ENCODE measurements at places on chromosomes 3 and 15.
A peak's percentile ranks its signal among the peaks of the same experiment; 100 is the strongest.

GRCh38 chr3:63949005-63949404, 36.8 kb upstream of the SCAANT1 start:
- DNase-seq: no peak

GRCh38 chr15:66642514-66642913, 59.5 kb upstream of the SMAD6 start:
- no peak for DNase-seq

DNA sequence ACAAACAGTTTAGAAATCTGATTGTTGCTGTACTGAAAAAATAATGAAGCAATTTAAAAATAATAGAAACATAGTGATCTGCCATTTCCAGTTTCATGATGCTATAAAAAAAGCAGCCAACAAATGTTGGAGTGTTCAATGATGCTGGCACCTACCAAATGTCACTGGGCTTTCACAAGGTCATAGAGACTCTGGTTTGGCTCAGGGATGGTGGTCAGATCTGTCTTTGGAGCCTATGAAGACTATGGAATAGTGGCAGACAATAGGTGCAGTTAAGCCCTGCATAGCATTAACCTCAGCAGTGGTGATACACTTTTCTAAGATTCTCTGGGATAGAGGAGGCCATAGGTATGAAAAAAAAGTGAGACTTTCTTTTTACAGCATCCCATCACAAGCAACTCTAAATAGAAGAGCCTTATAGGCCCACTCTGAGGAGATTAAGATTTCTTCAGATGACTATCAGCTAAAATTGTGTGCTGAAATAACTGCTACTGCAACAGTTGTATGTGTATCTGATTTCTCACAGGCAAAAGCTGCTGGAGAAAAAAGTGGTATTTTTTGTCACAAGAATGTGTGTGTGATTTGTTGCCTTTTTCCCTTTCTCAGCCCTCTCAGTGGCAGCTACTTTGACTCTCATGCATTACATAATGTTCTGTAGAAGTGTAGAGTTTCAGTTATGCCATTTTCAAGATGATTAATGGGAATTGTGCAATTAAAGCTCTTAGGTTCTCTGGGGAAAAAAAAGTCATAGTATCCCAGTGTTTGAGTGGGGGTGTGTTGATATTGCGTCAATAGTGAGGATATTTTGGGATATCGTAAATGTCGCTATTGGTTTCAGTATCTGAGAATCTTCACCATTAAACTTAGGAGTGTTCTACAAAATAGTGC, 137.4 kb downstream of the MBNL1 start:
- DNase-seq: no peak

DNA sequence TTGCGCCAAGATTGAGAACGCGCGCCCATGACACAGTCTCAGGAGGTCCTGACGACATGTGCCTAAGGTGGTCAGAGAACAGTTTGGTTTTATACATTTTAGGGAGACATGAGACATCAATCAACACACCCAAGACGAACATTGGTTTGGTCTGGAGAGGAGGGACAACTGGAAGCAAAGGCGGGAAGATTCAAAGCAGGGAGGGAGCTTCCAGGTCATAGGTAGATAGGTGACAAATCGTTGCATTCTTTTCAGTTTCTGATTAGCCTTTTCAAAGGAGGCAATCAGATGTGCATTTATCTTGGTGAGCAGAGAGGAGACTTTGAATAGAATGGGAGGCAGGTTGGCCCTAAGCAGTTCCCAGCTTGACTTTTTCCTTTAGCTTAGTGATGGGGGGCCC, 828.4 kb upstream of the DPPA4 start:
- no peak for DNase-seq

- DNase-seq: peak; percentile 20
Measured at GRCh38 chr15:52463638-52464037, 65.0 kb downstream of the MYO5A start.

- DNase-seq: peak; percentile 48
Measured at GRCh38 chr15:23038726-23039142, 635 bp downstream of the TUBGCP5 start.

GRCh38 chr3:89072642-89073041, 34.8 kb upstream of the EPHA3 start:
- DNase-seq: no peak

DNA sequence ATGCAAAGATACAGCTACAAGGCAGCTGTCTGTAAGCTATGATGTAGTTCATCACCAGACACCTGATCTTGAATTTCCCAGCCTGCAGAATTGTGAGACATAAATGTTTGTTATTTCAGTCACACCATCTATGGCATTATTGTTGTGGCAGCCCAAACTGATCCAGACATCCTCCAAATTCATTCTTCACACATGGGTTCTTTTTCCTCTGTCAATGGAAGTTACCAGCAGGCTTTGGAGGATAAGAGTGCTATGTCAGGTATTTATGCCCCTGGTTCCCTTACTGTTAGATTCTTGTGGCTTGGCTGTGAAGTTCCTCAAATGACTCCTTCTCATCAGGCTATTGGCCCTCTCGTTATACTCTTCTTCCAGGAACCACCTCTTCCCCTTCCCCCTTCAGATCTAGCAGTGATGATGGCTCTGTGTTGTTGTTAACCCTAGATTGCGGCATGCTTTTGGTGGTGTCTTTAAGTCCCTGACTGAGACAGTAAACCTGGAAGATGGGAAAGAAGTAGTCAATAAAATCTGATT, 91.0 kb upstream of the CHMP2B start:
- DNase-seq: no peak

DNA sequence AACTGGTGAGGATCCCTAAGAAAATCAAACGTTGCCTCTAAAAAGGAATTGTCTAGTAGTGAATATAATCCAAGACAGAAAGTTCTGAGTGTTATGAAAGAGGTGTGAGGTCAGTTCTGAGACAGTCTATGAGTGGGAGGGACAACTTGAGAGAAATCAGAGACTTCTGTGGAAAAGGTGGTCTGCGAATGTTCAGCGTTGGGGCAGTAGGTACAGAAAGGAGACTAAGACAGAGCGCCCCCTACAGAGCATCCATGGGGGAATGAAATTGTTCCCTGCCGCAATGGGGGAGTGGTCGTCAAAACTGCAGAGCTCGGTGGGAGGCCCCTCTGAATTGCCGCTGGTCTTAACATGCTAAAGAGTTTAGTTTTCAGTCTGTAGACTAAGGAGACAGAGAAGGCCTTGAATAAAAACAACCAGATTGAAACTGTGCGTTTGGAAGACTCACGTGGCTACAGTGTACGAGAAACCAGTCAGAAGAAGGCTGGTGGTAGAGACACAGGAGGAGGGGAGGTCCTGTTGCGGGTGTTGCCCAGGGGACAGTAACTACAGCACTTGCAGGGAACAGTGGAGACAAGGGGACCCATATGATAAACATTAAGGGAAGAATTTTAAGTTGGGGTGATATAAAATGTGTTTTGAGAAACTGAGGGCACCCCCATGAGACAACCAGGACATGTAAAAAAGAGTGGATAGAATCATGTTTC, 6.9 kb downstream of the TNIK start:
- no peak for DNase-seq

- peak; percentile 74 for DNase-seq
Measured at GRCh38 chr15:85582131-85583079, 202.0 kb downstream of the AKAP13 start.

DNA sequence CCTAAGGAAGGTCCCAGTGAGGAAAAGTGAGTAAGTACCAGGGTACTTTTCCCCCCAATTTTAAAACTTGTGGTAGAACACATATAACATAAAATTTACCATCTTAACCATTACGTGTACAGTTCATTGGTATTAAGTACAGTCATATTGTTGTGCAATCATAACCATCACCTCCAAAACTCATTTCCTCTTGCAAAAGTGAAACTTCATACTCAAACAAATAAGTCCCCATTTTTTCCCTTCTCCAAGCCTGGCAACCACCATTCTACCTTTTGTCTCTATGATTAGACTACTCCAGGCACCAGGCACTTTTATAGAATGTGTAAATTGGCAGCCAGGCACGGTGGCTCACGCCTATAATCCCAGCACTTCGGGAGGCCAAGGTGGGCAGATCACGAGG, 12.2 kb downstream of the PRC1 start:
- peak; percentile 51 for DNase-seq

- no peak for DNase-seq
Measured at GRCh38 chr15:61660579-61660978, 399.7 kb downstream of the VPS13C start.

- no peak for DNase-seq
Measured at GRCh38 chr3:85433319-85433718, 474.5 kb downstream of the CADM2 start.

- no peak for DNase-seq
Measured at GRCh38 chr3:98551754-98552153, 20.0 kb downstream of the GPR15 start.

DNA sequence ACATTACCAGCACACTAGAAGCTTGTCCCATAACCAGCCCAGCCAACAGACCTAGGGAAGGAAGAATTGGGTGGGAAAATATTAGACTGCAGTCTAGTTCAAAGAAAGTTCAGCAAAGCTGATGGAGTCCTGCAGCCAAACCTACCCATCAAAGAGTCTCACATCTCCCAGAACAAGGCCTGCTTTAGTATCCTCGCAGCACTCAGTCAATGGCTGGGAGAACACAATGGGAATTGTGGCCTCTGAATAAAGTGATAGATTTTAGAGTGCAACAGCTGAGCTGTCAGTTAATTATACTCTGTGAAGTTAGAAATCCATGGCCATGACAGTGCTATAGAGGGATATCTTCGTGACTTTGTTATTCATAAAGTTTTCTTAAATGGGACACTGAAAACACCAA, 207.2 kb upstream of the NAALADL2 start:
- no peak for DNase-seq

GRCh38 chr15:66022163-66022525, 152.9 kb downstream of the RAB11A start:
- DNase-seq: no peak

GRCh38 chr3:185210621-185211142, 43.2 kb downstream of the EHHADH start:
- no peak for DNase-seq

DNA sequence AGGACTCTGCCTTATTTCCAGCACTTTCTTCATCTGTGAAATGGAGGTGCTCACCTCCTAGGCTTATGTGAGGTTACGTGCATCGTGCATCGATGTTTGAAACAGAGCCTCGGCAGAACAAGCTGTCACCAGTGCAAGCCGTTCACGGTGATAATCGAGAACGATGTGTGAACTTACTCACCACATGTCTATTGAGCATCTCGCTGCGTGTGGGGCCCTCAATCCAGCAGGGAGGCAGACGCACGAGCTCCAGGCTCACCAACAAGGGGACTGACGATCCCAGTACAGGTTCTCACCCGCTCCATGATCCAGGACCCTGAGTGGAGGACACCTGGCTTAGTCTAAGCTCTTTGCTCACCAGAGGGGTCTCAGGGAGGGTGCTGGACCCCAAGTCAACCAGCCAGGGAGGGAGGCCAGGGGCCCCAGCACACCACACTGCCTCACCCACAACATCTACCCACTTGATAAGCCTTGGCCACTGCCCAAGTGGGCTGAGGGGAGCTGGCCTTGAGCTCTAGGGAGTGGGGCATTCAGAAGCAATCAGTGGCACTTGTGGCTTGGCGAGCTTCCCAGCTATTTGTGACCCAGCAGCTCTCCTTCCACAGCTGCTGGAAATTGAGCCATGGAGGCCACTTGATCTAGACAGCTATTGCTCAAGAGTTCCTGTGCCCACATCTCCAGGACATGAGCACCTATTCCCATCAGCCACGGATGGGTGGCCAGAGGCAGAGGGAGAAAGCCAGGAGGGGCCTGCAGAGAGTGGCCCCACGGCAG, 34.4 kb upstream of the SLC6A1 start:
- no peak for DNase-seq

- DNase-seq: no peak
Measured at GRCh38 chr3:40985195-40985594, 214.1 kb upstream of the CTNNB1 start.

DNA sequence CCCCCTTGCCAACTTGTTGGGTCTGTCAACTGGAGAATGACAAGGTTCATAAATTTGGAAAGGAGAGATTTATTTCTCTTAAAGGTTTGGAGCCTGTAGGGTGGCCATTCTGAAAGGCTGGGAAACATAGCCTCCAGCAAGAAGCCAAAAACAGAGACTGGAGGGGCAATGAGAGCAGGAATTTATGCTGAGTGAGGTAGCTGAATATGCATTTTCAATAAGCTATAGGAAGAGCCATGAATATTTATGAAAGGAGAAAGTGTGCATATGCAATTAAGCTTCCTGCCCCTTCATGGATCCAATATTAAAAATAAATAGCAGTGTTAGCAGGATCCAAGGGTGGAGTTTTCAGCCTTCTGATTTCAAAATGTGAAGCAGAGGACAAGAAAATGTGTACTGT, 306.1 kb upstream of the LRRC3B start:
- DNase-seq: no peak

GRCh38 chr3:175940881-175941280, 1081.7 kb downstream of the NAALADL2 start:
- no peak for DNase-seq

- no peak for DNase-seq
Measured at GRCh38 chr15:58171476-58172061, 33.4 kb downstream of the AQP9 start.

GRCh38 chr3:146156666-146157314, 4.2 kb downstream of the PLOD2 start:
- no peak for DNase-seq

DNA sequence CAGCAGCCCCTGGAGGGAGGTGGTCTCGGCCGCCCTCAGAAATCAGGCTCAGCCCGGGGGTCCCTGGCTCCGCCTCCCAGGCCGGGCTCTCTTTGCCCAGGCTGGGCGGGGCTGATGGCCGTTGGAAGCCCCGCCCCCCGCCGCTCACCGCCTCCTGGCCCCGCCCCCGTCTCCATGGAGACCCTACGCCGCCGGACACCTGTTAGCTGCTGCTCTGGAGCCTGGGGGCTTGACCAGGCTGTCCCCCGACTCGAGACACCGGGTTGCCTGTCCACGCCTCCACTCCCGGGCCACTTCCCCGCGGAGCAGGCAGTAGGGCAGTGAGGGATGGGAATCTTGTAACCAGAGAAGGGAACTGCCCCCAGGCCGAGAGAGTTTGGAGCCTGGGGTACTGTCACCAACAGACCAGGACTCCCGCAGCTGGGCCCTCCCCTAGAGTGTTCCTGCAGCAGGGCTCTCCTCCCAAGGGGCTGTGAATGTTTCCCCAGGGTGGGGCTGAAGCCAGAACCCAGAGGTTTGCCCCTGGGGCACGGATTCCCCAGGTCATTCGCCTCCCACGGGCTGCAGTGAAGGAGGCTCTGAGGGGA, 27.8 kb upstream of the RPL32 start:
- peak; percentile 33 for DNase-seq

- no peak for DNase-seq
Measured at GRCh38 chr3:133489466-133490085, 83.9 kb upstream of the CDV3 start.

DNA sequence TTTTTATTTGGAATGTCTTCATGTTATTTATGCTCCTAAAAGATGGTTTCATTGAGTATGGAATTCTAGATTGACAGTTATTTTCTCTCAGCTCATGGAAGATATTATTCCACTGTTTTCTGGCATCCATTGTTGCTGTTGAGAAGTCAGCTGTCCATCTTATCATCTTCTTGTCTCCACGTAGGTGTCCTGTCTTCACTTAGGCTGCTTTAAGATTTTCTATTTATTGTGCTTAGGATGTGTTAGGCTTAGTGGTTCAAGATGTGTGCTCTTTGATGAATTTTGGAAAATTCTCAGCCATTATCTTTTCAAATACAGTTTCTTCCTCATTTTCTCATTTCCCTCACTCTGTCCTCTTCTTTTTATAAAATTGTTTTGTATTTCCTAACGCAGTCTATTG, 52.0 kb downstream of the SNRK start:
- no peak for DNase-seq
